NCI-H460 (cell line): ENCODE measurements at places on chromosomes 1 and 21.

GRCh38 chr1:68633141-68633919 lies 136.4 kb upstream of the DEPDC1 start:
- DNase-seq: no peak

- DNase-seq: no peak
Measured at GRCh38 chr1:201533836-201534235, 5.1 kb upstream of the NAV1 start.

DNA sequence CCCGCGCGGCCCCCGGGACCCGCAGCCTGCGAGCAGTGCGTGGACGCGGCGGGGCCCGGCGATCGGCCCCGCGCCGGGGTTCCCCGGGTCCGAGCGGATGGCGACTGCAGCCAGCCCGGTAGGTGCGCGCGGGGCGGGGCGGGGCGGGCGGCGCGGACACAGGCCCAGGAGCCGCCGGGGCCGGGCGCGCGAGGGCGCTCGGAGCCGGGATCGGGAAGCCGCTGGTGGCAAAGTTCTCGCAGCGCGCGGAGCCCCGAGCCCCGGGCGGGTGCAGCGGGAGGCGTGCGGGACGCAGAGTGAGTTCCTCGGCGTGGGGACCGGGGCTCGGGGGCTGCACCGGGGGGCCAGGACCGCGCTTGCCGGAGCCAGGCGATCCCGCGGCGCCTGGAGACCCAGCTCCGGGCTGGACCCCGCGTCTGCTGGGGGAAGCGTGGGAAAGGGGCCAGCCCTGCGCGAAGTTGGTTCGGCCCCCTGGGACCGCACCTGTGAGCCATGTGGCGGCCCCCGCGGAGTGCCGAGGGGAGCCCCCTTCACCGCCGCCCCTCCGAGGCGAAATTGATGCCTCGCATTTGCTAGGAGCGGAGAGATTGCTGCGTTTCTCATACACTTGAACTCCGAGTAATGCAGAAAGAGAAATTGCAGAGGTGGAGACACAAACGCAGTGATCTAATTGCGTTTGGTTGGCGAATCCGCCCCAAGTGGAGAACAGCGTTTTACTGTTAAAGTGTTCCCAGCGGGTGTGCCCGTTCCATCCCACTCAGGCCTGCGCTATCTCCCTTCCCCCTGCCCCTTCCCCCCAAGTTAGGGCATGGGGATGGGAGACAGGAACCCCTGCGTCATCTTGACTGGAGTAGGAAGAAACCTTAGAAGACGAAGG lies 228.9 kb upstream of the TMEM51 start:
- peak; percentile 15 for DNase-seq

DNA sequence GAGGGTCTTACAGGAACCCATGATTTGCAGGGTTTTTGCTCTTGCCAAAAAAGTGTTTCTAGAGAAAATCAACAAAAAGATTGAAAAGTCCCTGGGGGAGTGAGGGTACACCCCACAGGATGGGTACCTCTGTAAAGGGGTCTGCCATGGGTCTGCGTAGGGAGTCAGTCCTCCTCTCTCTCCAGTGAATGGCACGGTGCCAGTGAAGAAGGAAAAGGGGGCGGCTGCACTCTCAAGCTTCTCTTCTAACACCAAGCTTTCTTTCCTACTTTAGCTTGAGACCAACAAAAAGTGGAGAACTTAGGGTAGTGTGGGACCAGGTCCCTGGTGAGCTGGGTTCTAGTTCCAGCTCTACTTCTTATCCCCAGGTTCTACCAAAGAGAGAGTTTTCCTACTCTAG lies 87.4 kb downstream of the GLUL start:
- no peak for DNase-seq

DNA sequence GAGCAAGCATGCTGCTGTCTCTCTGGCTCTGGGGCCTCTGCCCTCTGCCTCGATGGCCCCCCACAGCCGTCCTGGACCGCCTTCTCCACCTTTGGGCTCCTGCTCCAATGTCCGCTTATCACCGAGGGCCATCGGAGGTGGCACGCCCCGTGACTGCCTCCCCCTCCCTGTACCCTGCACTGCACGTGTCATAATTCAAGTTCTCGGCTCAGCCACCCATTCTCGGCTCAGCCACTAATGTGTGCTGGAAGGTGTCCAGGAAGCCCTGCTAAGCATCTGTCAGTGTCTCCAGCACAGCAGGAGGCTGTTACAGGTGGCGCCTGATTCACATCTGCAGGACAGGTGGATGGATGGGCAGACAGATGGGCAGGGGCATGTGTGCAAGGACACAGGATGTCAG lies 45.5 kb downstream of the TP73 start:
- no peak for DNase-seq
